ENCODE measurements at places on chromosomes 3 and 15.

DNA sequence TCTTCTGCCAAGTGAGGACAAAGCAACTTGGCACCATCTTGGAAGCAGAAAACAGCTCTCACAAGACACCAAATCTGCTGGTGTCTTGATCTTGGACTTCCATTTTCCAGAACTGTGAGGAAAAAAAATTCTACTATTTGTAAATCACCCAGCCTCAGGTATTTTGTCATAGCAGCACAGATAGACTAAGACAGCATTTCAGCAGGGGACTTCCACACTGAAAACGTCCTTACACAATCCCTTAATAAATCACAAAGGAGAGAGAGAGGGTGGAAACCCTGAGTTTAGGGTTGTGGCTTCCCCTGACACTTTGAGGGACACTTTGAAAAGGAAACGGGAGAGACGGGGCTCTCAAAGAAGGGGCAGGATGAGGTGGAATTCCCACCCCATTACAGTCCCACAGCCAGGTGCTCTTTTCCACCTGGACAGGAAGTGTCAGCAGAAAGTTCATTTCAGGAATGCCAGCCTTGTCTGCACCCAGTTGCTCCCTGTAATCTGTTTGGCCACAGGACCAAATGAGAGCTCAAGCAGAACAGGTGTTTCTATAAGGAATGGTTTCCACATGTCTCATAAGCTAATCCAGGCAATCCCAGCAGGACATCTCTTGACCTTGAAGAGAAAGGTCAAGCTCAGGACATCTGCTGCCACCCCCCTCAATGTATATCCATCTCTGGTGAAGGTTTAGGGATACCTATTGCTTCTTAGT, 51.3 kb downstream of the MYLK start:
- peak; percentile 29 for DNase-seq

DNA sequence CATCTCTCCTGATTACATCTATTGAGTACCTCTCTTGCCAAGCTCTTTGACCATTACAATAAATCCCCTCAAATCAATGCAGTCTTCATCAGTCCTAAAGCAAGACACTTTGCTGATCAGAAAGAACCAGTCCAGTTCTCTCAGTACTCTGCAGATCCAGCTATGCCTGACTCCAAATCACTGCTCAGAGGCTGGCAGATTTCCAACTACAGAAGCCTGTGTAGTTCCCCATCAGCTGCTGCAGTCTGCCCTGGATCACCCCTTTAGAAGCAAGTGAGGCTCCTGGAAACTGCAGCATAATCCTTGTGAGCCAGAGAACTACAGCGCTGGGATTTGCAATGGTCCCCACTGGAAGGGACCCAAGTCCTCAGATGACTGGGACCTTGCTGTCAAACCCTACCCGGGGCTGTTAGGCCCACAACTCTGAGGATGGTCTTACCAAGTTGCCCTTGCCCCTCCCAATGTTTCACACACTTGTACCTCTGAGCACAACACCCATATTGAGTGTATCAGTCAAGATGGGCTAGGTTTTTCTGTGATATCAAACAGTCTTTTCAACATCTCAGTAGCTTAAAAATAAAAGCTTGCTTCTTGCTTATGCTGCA, 81.9 kb upstream of the TOPAZ1 start:
- no peak for DNase-seq

GRCh38 chr3:11140030-11140712, 14.1 kb upstream of the HRH1 start:
- peak; percentile 63 for DNase-seq

DNA sequence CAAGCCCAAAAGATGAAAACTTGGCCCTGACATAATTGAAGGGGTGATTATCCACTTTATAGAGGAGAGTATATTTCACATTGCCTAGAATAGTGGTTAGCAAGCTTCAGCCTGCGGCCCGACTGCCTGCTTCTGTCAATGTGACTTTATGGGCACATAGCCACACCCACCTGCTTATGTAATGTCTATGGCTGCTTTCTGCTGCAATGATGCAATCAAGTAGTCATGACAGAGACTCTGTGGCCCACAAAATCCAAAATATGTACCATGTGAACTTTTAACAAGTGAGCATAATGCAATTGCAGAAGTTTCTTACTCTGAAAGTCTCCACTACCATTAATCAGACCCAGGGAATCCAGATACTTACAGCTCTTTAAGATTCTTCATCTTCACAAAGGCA, 103.1 kb downstream of the LRIG1 start:
- peak; percentile 36 for DNase-seq

DNA sequence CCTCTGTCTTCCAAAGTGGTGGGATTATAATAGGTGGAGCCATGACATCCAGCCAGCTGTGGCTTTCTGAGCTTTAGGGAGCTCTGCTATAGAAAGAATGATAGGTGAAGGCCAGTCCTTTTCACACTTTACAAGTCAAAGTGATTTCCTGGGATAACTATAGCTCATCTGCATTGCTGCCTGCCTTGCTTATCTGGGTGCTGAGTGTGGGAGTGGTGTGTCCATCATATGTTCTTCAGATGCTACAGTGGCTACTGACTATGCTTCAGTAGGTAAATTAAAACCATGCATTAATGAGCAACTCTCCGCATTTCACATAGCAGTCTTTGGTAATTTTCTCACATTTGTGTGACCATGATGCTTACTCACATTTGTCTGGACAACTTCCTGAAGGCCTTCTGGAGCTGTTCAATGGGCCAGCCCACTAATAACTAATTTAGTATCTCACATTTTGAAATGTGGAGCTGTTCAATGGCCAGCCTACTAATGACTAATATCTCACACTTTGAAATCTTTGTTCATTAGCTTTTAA, 23.4 kb downstream of the RHOA start:
- DNase-seq: no peak

DNA sequence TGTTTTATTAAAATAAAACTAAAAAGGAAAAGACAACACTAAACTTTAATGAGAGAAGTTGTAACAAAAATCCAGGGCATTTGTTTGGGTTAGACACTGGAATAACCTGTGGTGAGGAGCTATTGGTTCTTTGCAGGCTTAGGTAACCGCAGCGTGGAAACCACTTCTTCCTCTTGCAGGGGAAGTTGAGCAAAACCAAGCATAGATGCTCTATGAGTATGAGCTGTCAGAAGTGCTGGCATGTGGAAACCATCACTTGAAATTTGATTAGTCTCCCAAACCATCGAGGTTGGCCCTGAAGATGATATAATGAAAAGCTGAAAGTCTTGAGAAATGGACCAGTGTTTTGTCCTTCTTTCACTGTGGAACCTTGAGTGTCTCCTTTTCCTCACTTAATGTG, 127.1 kb upstream of the RBMS3 start:
- peak; percentile 1 for DNase-seq

DNA sequence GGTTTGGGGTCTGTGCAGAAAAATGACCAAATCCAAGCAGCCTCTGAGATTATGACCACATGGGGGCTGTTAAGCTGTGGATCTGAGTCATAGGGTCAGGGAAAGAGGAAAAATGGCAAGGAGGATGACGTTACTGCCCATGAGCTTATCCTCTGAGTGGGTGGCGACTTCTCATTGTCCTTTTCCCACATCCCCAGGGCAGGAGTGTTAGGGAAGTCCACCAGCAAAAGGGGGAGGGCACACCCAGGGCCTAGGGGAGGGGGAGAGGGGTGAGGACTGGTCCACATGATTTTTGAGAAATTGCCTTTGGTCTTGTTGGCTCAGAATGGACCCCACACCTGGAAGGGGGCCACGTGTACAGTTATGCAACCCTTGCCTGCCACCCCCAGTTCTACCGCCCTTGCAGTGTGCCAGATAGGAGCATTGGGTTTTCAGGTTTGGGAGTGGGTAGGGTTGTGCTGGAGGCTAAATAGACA, 2.6 kb downstream of the CD276 start:
- DNase-seq: peak; percentile 97
